ENCODE measurements at places on chromosomes 7 and 10.

GRCh38 chr10:78299851-78300468 lies 266.3 kb downstream of the RPS24 start:
- DNase-seq = no peak

DNA sequence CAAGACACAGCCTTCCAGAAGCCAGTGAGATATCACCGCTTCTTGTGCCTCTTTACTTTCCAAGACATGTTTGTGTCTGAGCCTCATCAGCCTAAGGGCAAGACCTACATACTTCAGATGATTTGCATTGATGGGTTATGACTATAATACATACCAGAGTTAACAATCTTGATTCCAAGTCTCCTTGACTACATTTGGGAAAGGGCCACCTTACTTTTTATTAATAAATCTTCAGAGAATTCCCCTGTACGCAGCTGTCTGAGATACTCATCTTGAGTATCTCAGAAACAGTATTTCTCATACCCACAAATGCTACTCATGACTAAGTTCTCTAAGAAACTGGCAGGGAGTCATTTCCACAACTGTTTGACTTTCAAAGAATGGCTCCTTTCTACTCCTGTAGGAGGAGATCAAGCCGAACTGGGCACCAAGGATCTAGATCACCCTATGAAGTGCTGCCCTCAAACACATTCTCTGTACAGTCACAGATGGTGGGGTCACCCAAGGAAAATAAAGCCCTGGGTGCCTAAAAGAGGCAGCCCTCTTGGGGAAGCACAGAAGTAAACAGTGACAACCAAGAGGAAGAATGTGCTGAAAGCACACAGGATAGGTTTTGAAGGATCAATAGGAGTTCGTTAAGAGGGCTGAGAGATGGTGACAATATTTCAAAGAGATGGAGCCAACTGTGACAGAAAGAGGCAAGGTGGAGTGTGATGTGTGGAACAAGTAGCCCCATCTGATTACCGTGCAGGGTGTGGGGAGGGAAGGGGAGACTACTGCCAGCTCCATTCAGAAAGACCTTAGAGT lies 138.9 kb downstream of the JAZF1 start:
- no peak for DNase-seq

DNA sequence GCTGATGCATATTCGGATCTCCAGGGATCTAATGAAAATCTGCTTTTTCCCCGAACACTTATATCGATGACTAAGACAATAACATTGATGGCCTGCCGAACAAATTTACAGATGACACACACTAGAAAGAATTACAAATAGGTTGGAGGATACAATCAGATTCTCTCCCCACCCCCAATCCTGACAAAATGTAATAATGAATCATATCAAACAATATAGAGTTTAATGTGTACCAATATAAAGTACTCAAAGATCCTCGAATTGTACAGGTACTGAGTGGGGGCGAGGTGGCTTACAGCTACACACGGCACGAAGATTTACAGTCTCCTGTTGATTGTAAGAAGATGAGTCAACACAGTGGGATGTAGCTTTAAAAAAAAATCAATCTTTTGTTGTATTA lies 182.7 kb upstream of the MKLN1 start:
- no peak for DNase-seq

DNA sequence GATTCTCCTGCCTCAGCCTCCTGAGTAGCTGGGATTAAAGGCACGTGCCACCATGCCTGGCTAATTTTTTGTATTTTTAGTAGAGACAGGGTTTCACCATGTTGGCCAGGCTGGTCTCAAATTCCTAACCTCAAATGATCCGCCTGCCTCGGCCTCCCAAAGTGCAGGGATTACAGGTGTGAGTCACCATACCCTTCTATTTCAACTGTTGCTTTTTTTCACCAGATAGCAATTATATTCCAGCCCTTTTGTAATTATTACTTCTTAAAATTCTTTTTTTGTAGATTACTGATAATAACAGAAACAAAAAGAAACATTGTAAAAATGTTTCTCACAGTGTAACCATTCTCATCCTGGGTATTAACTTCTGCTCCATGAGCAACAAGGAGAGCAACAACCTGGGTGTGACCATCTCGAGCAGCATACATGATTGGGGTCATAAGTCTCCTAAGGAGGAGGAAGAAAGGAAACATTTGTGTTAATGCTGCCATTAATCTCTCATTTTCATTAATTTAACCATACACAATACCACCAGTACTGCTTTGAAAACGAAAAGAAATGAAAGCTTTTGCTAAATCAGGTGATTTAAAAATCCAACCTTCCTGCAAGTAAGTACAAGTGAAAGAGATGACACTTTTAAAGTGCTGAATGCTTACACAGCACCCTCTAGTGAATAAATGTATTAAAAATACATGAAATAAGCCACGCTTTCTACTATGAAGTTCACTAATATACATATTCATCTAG lies 41.8 kb downstream of the ASZ1 start:
- DNase-seq = no peak

DNA sequence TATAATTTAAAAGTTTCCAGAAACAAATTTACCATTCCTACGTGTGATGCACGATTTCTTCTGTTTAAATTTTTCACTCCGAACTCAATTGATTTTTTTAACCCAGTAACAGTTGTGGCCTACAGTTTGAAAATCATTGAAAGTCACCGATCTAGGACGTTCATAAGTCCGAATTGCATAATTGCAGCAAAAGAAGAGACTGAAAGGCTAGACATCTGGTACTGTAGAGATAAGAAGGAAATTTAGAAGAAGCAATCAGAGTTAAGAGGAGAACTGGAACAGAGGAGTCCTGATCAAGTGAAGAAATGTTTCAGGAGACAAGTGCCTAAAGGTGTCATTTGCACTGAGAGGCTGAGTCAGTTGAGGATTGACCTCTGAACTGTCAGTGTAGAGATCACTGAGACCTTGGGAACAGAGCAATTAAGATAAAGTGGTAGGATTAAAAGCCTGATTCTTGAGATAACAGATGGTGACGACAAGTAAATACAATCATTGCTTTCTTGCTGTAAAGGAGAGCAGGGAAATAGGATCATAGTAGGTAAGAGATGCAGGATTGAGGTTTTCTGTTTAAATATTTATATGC lies 73.5 kb downstream of the ZFAND4 start:
- no peak for DNase-seq

DNA sequence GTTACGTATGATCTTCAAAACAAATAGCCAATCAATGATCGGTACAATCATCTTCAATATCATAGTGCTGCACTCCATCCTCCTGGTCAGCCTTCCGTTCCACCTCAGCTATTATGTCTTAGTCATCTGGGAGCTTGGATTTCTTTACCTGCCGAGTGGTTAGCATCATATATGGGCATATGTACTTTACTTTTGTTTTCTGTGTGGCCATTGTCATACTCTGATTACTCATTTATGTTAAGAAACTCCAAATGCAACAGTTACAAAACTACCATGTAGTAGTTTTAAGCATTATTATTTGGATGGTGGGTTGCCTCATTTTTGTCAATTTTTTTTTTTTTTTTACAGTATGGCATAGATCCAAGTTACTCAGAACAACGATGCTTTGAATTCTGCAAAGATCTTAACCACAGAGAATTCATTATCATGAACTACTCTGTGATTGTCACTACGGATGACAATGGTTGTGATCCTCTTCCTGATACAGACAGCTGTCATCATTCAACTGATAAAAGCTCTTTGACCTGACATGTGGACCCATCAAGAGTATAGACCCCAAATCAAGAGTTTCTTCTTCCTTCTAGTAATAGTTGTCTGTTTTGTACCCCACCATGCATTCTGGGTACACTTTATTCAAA lies 52.1 kb upstream of the NME8 start:
- DNase-seq = no peak

All from activated T-cell treated with anti-CD3 and anti-CD28 coated beads for 4 hours (primary cell).